Left lung (tissue), 14 donors: ENCODE measurements at places on chromosomes 12 and 14. TPM values are rescaled to one million over a fixed set of nuclear protein-coding genes. Genes with fewer than 3 reads are reported as not detected.

Gene CPM
- total RNA-seq, result 708 TPM

Gene RASSF9
- 8.2 TPM for total RNA-seq

Gene LGALS3
- total RNA-seq, result 369 TPM

Gene AMHR2
- total RNA-seq, result 0.18 TPM

Gene TEAD4
- 21.8 TPM for total RNA-seq

Gene FAM90A1
- total RNA-seq, result 0.39 TPM

Gene DPY19L2
- total RNA-seq, result 1.2 TPM

Gene SERPINA1
- 1,514 TPM for total RNA-seq

Gene INHBC
- not detected for total RNA-seq

Gene C12orf60
- 1.2 TPM for total RNA-seq

GRCh38 chr12:99128246-99128802 lies 483.2 kb downstream of the APAF1 start:
- no peaks in the 10 kb centered on the region for H3K36me3 ChIP-seq
- H3K4me1 ChIP-seq, result no peaks in the 10 kb centered on the region
- DNase-seq, result no peak
- no peak overlapping the region for H3K27ac ChIP-seq

GRCh38 chr12:65278576-65279368 lies at the start of gene MSRB3:
MSRB3 (plus strand) TSS chr12:65278683; CDS start chr12:65308580, 29,897 bp downstream.
- DNase-seq, result peak; percentile 77
- peak within 1 kb of the TSS; percentile 67 for H3K4me3 ChIP-seq
- H3K27me3 ChIP-seq, result peaks cover 23% of the 10 kb centered on the region
- peak within 1 kb of the TSS; percentile 83 for H3K27ac ChIP-seq

- H3K27ac ChIP-seq, result peak within 1 kb of the TSS; percentile 98
- peaks cover 15% of the 10 kb centered on the region for H3K4me1 ChIP-seq
- no peaks in the 10 kb centered on the region for H3K27me3 ChIP-seq
- peak; percentile 92 for DNase-seq
Observed at GRCh38 chr12:70242695-70243509, at the start of gene CNOT2. CNOT2 (plus strand) TSS chr12:70243433; CDS start chr12:70278227, 34,794 bp downstream.

DNA sequence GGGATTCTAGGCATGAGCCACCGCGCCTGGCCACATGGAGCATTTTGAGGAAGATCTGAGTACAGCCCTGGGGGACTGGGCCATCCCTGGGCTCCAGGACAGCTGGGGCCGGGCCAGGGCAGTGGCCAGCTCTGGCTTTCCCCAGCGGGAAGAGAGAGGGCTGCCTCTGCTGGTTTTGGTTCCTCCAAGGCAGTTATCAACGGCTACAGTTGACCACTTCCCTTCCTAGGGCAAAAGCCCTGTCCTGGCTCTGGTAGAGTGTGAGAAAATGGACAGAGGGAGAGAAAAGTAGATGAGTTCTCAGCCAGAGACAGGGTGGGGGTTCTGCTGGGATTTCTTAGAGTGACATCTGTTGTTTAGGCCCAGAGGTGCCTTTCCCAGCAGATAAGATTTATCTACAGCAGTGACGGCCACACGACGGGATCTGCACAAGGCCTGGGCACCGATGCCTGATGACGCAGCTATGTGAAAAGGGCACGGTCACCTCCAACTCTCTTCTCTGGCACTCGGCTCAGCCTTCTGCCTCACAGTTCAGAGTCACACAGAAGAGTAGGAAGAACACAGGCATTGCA lies 5.5 kb upstream of the HVCN1 start:
- peaks cover 74% of the 10 kb centered on the region for H3K4me1 ChIP-seq
- H3K36me3 ChIP-seq, result no peaks in the 10 kb centered on the region
- peak; percentile 74 for DNase-seq
- H3K4me3 ChIP-seq, result no peak overlapping the region
- H3K27ac ChIP-seq, result peak overlapping the region; percentile 35

DNA sequence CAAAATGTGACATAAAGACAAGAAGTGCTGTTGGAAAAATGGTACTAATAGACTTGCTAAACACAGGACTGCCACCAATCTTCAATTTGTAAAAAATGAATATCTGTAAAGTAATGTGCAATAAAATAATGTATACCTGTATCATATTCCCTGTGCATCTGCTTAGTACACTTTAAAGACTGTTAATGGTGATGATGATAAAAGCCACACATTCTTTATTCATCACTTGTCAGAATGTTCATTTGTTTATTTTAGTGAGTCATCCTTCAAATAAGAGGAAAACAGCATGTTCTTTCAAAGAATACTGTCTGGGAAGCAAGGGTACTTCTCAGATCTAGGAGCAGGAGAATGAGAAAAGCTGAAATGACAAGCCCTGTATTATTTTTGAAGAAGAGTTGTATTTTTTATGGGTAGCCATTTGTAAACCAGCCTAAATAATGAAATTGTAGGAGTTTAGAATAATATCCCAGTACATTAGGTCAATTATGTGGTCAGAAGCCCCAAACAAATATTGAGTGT lies 78.3 kb upstream of the PSMA6 start:
- peaks cover 5% of the 10 kb centered on the region for H3K4me1 ChIP-seq
- H3K27me3 ChIP-seq, result no peaks in the 10 kb centered on the region
- no peak for DNase-seq
- peak overlapping the region; percentile 47 for H3K27ac ChIP-seq

GRCh38 chr14:69252851-69253250 lies 7.1 kb upstream of the GALNT16 start:
- no peak overlapping the region for H3K27ac ChIP-seq
- H3K36me3 ChIP-seq, result no peaks in the 10 kb centered on the region
- H3K27me3 ChIP-seq, result no peaks in the 10 kb centered on the region
- no peak overlapping the region for H3K4me3 ChIP-seq
- H3K4me1 ChIP-seq, result no peaks in the 10 kb centered on the region
- DNase-seq, result no peak

- no peak for DNase-seq
- no peak overlapping the region for H3K4me3 ChIP-seq
- H3K36me3 ChIP-seq, result no peaks in the 10 kb centered on the region
Observed at GRCh38 chr12:54859502-54859901, 5.2 kb downstream of the MUCL1 start.

DNA sequence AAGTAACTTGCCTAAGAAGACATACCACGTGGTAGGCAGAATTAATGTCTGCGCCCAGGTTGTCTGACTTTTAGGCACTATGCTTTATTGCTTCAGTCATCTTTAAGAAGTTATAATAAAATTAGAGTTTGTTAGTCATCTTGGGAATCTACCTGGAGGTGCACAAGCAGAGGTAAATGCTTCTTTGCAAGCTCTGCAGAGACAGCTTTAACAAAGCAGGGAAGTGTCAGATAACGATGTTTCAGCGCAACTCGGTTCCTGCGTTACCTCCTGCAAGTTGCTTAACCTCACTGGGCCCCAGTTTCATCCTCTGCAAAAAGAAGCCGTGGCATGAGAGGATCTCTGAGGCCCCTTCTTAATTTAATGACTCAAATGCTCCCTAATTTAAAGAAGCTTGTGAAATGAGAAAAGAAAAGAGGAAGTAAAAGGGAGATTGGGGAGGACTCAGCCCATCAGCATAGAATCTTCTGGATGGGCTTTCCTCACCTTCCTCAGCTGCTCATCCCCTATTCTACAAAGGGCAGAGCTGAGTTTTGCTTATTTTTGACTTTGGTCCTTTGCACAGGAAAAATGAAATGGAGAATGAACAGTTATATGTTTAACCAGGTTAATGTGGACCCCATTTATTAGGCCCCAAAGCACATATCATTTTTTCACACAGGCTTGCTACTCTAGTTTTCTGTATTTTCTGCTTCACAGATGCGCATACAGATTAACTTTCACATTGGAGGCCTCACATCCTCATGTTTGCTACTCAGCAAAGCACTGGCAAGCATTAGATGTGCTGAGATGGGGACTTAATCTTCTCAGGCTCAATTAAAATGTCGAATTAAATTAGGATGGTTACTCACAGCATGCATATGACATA lies 5.1 kb downstream of the ARHGDIB start:
- peak overlapping the region; percentile 3 for H3K4me3 ChIP-seq
- no peaks in the 10 kb centered on the region for H3K36me3 ChIP-seq
- peaks cover 98% of the 10 kb centered on the region for H3K4me1 ChIP-seq
- H3K27me3 ChIP-seq, result no peaks in the 10 kb centered on the region
- DNase-seq, result no peak

DNA sequence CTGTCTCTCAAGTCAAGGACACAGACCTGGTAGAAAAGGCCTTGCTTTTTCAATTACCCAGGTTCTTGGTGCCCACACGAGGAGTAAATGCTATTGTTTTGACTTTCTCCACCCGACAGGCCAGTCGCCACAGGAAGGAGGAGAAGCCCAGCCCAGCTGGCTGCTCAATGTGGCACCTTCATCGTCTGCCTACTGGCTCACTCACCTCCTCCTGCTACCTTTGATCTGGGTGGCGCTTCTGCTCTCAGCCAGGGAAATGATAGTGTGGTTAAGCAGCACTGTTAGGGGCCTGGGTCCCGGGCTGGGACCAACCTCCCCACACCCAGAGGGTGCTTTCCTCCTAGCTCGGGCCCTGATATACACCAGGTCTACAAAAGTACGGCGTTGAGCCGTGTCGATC lies 75.0 kb upstream of the FZD10 start:
- H3K4me3 ChIP-seq, result no peak overlapping the region
- H3K4me1 ChIP-seq, result peaks cover 3% of the 10 kb centered on the region
- H3K27me3 ChIP-seq, result no peaks in the 10 kb centered on the region
- no peaks in the 10 kb centered on the region for H3K36me3 ChIP-seq

GRCh38 chr14:51201890-51202289 lies 38.2 kb upstream of the TMX1 start:
- H3K36me3 ChIP-seq, result no peaks in the 10 kb centered on the region
- H3K27ac ChIP-seq, result no peak overlapping the region
- no peak for DNase-seq
- H3K4me1 ChIP-seq, result no peaks in the 10 kb centered on the region
- no peaks in the 10 kb centered on the region for H3K27me3 ChIP-seq

DNA sequence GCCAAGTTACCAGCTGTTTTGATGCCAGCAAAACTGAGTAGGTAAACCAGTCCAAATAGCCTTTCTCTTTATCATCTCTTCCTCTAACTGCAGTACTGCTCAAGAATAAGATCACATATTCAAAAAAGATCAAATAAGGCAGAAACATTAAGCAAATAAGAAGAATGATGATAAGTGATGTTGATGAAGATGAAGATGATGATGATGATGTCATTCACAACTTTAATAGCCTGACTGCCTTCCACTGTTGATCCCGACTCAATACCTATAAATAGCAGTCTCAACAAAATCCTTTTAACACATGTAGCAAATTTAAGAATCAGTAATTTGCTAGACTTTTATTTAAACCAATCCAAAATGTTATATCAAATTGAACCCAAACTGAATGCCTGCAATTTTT lies 47.1 kb downstream of the NELL2 start:
- no peaks in the 10 kb centered on the region for H3K27me3 ChIP-seq
- no peaks in the 10 kb centered on the region for H3K36me3 ChIP-seq
- no peak overlapping the region for H3K27ac ChIP-seq
- no peak for DNase-seq

- peak overlapping the region; percentile 100 for H3K27ac ChIP-seq
- H3K27me3 ChIP-seq, result no peaks in the 10 kb centered on the region
- H3K4me3 ChIP-seq, result peak overlapping the region; percentile 59
- DNase-seq, result peak; percentile 94
- H3K4me1 ChIP-seq, result peaks cover 6% of the 10 kb centered on the region
- H3K36me3 ChIP-seq, result no peaks in the 10 kb centered on the region
Observed at GRCh38 chr14:68794130-68794850, 1.4 kb upstream of the ZFP36L1 start.

GRCh38 chr12:7107636-7108002 lies 1.4 kb downstream of the C1RL start:
- peaks cover 59% of the 10 kb centered on the region for H3K4me1 ChIP-seq
- peak overlapping the region; percentile 70 for H3K4me3 ChIP-seq
- no peaks in the 10 kb centered on the region for H3K27me3 ChIP-seq
- peaks cover 14% of the 10 kb centered on the region for H3K36me3 ChIP-seq
- no peak for DNase-seq

- no peak overlapping the region for H3K27ac ChIP-seq
- no peaks in the 10 kb centered on the region for H3K27me3 ChIP-seq
- H3K36me3 ChIP-seq, result no peaks in the 10 kb centered on the region
Observed at GRCh38 chr12:87667378-87667777, 361.8 kb downstream of the C12orf50 start.

DNA sequence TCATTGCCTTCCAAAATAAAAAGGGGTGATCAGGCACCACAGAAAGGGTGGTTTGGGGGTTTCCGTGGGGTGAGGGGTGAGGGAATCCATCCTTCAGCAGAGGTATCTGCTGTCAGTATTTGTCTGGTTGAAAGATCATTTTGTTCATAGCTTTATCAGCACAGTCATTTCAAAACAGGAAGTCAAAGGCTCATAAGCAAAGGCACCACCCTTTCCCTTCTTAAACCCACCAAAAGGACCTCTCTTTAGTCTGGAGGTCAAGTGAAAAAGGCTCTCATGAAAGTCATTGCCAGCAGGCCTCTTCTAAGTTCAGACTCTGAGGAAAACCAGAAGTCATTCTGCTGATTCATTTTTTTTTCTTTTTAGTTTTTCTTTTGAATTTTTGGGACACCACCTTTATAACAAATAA lies 6.2 kb downstream of the CHST11 start:
- peak overlapping the region; percentile 82 for H3K27ac ChIP-seq
- H3K36me3 ChIP-seq, result no peaks in the 10 kb centered on the region
- no peak for DNase-seq
- H3K4me3 ChIP-seq, result no peak overlapping the region
- H3K4me1 ChIP-seq, result peaks cover 10% of the 10 kb centered on the region

DNA sequence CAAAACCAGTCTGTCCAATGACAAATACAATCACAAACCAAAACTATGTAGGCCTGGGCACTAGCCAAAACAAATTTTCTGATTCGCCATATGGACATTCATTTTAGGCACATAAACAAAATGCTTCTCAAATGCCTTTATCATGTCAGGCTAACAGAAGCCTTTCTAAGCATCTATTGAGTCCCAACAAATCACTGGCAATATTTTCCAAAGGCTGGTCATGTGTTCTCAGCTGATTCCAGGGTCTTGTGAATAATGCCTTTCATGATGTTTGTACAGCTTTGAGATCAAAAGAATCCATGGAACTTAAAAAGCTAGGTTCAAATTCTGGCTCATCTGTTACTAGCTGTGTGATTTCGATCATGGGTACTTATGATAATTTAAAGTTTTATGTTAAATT lies 16.1 kb downstream of the FSCB start:
- H3K4me1 ChIP-seq, result no peaks in the 10 kb centered on the region
- no peak for DNase-seq
- H3K27me3 ChIP-seq, result no peaks in the 10 kb centered on the region
- no peaks in the 10 kb centered on the region for H3K36me3 ChIP-seq
- H3K4me3 ChIP-seq, result no peak overlapping the region

DNA sequence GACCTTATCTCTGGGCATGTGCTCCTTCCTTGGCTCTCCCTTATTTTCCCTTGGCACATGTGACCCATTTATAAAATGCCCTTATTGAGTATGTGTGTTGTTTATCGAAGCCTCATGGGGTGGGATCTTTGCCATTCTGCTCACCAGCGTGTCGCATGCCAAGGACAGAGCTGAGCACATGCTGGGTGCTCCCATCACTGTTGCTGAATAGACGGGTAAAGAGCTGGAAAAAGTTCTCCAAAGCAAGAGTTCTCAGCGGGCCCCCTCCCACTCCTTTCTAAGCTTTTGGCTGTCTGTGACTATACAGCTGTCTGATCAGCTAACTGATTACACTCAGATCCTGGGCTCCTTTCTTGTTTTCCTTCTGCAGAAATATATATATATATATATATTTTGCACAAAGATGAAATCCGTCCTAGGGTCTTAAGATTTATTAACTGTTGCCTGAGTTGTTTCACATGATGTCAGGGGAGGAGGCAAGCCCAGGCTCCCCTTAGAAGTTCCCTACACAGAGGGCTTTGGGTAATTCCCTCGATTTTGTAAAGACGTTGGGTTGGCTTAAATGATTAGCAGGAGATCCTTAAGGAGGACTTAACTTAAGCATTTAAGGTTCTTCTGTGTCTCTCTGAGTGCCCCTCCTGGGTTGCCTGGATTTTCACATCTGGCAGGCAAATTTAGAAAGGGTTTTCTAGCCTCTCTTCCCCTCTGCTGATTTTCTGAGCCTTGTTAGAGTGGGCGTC lies 71.6 kb downstream of the TMEM132C start:
- H3K27ac ChIP-seq, result no peak overlapping the region
- H3K4me3 ChIP-seq, result no peak overlapping the region
- H3K27me3 ChIP-seq, result no peaks in the 10 kb centered on the region
- peaks cover 4% of the 10 kb centered on the region for H3K4me1 ChIP-seq
- DNase-seq, result peak; percentile 90
- no peaks in the 10 kb centered on the region for H3K36me3 ChIP-seq
